ENCODE measurements at places on chromosomes 11 and 22.

GRCh38 chr22:22683668-22684361, 39.4 kb downstream of the GGTLC2 start:
- no peak for DNase-seq

- DNase-seq, result no peak
Observed at GRCh38 chr11:15947681-15948648, 408.4 kb downstream of the SOX6 start.

GRCh38 chr11:118742304-118742703, 48.7 kb downstream of the DDX6 start:
- no peak for DNase-seq

DNA sequence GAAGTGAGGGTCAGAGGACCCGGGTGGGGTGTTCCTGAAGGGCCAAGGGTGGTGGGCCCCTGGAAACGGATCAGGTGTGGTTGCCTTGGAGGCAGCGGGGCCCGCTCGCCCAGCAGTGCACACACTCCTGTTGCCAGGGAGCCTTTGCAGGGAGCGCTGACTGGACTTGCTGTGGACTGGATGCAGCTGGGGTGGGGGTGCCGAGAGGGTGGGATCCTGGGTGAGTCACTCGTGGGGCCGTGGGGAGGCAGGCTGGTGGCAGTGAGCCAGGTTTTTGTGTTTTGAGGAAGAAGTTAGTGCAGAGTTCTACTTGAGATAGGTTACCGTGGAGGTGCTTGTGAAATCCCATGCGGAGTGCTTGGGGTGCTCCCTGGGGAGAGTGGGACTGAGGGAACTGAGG, 1.3 kb downstream of the MRPL23 start:
- DNase-seq, result no peak

DNA sequence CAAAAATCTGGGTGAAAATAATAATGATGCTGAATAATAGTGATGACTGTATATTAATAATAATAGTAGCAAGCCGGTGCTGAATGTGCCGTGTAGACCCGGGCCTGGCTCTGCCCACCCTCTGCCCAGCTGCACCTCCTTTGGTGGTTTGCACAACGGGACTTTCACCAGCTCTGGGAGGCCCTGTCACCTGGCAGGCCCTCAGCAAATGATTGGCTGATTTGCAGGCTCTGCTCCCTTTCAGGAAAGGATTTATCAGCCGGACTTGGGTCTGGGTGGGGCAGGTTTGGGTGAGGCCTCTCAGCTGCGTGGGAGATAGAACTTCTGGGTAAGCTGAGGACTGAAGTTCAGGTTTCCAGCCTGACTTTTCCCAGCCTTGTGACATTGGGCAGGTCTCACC, 21.4 kb downstream of the KIAA1671 start:
- DNase-seq, result no peak
